ENCODE measurements at places on chromosomes 1 and 21.

GRCh38 chr1:101013776-101014175, 11.8 kb downstream of the DPH5 start:
- no peak for DNase-seq

GRCh38 chr1:201712387-201713085, 116.4 kb upstream of the IPO9 start:
- no peak for DNase-seq

GRCh38 chr1:220326578-220326977, 54.3 kb upstream of the RAB3GAP2 start:
- no peak for DNase-seq

GRCh38 chr1:158149175-158149574, 31.5 kb upstream of the CD1D start:
- no peak for DNase-seq

GRCh38 chr1:223298701-223299100, 65.3 kb downstream of the SUSD4 start:
- DNase-seq: no peak

DNA sequence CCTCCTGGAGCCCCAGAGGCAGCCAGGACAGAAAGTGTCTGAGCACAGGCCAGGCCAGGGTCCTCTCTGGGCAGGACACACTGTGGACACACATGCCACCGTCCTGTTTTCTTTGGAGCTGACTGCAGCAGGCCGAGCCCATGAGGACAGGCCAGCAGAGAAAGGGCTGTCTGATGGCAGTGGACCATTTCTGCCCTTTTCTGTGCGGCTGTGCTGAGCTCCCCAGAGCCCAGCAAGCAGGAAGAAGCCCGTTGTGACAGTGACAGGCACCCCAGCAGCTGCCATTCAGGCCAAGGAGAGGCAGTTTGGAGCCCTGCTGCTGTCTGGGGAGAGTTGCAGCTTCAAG, 115.8 kb upstream of the ARHGEF16 start:
- DNase-seq: no peak

DNA sequence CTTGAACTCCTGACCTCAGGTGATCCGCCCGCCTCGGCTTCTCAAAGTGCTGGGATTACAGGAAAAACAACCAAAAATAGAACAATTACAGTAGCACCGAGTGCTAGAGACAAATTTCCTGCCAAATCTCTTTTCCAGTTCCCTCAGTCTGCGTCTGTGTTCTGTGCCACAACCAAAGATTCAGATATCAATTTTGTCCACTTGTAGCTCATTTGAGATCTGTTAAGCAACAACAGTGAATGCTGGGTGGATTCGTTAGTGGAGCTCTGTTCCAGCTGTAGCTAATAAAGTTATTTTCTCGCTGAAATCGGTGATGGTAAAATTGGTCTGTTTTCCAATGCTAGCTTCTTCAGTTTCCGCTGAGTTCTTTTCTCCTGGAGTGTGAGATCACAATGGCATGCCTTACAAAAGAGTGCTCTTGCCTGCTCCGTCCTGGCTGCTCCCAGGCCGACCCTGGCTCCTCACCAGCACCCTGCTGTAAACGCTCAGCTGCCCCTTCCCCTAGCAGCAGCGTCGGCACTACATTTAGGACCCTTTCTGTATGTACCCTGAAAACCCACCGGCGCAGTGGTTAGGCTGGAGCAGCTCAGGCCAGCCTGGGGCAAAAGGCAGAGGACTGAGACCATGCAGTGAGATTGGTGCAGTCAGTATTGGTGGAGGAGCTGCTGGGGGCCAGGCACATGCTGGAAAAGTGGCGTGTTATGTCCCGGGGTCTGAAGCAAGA, 395.4 kb downstream of the KIF26B start:
- no peak for DNase-seq

GRCh38 chr1:67350783-67351182, 43.1 kb downstream of the IL12RB2 start:
- no peak for DNase-seq

- DNase-seq: no peak
These were observed 120.0 kb downstream of the PGBD5 start for GRCh38 chr1:230306169-230306568.

GRCh38 chr1:225460021-225460736, 32.3 kb upstream of the LBR start:
- no peak for DNase-seq

DNA sequence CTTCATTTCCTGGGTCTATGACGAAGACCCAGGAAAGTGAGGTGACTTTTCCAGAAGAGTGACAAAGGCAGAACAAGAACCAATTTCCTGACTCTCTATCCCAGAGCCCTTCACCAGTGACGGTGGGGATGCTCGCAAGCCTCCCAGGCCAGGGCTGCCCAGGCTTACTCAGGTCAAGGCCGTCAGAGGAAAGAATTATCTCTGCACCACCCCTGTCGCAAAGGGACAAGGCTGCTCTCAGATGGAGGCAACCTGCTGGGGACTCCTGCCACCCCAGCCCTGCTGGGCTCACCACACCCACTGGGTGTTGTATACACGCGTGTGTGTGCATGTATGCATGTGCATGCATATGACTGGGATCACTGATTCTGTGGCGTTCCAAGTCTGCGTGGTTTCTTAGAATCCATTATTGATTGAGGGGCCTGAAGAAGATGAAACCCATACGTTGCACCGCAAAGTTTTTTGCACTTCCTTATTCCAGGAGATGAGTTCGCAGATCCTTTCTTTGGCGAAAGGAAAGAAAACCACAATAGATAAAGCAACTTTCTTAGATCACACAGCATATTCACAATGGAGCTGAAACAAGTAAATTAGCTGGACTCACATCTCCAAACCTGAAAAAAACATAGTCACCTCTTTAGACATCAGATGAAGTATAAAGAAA, 255.8 kb downstream of the RHOU start:
- DNase-seq: peak; percentile 40

- no peak for DNase-seq
These were observed 189.4 kb downstream of the MATN1 start for GRCh38 chr1:30533796-30534550.

DNA sequence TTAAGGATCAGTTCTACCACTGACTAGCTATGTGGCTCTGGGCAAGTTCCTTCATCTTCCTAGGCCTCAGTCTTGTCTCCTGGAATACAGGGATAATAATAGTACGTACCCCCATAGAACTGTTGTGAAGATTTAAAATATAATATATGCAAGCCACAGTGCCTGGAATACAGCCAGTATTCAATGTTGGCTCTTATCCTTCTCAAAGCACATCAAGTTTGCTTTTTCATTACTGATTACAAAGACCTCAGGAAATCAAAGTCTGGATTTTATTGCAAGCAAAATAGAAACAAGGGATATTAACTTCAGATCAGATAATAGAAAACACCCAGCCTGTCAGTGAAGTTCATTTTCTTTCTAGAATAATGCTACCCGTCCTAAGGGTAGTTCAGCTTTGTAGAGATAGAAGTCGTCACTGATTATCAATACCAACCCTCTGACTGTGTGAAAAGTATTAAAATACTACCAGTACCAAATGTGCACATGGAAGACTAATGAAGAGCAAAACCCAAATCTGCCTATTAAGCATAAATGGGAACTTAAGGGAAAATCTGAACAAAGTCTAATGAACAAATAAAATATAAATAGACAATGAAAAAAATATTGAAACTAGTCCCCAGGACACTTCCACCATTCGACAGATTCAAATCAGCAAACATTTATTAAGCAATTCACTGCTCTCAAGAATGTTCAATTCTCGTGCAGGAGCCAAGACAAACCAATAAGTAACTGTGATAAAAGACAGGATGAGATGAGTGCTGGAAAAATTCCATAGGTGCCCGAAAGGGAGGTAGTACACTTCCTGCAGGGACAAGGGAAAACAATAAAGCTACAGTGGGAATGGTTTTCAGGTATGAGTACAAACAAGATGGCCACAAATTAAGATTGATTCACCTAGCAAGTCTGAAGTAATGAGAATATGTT, 206.2 kb downstream of the SMYD3 start:
- no peak for DNase-seq

- peak; percentile 5 for DNase-seq
These were observed 19.8 kb upstream of the LY9 start for GRCh38 chr1:160776178-160776577.

DNA sequence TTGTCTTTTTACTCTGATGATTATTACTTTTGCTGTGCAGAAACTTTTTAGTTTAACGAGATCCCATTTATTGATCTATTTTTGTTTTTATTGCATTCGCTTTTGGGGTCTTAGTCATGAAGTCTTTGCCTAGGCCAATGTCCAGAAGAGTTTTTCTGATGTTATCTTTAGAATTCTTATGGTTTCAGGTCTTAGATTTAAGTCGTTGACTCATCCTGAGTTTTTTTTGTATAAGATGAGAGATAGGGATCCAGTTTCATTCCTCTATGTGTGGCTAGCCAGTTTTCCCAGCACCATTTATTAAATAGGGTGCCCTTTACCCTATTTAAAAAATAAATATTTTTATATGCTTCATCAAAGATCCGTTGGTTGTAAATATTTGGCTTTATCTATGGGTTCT, 13.2 kb downstream of the MAN1C1 start:
- DNase-seq: no peak

- DNase-seq: no peak
These were observed 181.0 kb upstream of the JUN start for GRCh38 chr1:58964880-58965279.

DNA sequence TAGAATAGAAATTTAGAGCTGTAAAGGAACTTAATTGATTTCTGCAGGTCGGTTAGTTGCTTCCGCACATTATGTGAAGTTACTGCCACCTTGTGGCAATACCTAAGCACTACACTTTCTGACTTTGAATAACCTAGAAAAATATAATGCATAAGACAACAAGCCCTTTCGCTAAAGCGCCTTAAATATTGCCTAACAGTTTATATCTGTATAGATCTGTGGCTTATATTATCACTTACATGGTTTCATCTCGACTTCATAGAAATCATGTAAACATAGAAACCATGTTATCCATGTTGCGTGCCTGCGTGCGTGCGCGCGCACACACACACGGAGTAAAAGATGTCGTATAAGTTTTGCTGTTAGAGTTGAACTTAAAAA, 10.9 kb upstream of the IFI16 start:
- DNase-seq: peak; percentile 41

GRCh38 chr1:95657248-95657647, 423.2 kb downstream of the RWDD3 start:
- no peak for DNase-seq

- no peak for DNase-seq
These were observed 1.3 kb upstream of the GNB1 start for GRCh38 chr1:1892079-1892762.

DNA sequence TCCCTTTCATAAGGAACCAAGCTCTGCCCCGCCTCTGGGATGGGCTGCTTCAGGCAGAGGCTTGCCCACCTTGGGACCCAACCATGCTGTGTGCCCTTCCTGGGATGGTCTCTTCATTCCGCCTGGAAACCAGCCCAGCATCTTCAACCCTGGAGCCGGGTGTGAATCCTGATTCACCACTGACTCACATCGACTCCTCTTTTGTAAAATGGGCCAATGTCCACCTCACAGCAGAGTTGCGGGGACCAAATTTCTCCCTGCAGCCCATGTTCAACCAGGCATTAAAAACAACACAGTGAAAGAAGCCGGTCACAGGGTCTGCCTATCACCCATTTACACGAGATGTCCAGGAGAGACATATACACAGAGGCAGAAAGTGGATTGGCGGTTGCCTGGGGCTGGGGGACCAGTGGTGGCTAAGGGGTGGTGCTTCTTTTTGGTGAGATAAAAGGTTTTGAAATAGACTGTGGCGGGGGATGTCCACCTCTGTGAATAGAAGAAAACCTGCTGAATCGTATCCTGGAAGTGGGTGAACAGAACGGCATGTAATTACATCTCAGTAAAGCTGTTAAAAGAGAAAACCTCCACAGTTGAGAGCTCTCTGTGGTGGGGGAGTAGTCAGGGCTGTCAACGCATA, 6.9 kb upstream of the GPR153 start:
- DNase-seq: no peak

DNA sequence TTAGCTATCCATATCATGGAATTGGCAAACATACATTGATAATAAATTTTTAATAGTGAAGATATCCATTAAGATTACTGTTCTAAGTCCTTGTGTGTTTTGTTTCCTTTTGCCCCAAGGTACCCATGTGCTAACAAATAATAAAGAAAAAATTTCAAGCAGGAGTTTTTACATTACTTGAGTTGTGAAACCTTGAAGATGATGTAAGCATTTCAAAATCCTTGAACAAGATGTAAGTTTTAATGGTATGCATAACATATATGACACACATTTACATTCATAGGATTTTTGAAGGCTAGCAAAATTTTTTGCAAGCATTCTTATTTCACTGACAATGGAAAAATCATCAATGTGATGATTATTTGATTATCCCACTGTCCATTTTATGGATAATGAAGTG, 10.9 kb upstream of the ELAVL4 start:
- no peak for DNase-seq

DNA sequence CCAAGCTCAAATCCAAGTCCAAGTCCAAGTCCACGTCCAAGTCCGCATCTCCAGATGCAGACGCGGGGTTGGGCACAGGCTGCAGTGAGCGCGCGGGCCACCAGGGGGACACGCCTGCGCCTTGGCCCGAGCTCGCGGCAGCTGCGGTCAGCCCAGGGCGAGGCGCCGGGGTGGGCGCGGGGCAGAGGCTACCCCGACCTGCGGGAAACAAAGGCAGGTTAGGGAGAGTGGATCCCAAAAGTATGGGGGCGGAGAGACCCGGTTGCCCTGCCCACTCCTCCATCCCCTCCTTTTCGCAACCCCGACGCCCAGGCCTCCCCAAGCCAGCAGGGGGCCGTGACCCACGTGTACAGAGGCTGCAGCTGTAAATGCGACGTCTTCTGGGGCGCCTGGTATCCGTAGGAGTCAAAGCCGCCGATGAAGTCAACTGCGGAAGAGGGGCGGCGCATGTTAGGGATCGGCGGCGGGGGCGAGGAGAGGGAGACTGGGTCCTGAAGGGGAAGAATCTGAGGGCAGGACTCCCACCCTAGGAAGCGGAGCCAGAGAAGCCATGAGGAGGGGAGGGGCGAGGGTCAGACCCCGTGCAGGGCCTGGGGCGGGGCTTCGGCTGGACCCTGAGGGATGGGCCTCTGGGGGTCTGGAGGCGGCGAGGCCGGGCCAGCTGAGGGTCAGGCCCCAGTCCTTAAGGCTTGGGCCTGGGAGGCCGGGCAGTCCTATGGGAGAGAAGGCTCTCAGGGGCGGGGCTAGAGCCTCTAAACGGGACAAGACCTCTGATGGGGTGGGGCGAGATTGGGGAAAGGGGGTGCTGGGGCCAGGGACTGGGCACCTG, 58.0 kb downstream of the NKAIN1 start:
- DNase-seq: peak; percentile 18

DNA sequence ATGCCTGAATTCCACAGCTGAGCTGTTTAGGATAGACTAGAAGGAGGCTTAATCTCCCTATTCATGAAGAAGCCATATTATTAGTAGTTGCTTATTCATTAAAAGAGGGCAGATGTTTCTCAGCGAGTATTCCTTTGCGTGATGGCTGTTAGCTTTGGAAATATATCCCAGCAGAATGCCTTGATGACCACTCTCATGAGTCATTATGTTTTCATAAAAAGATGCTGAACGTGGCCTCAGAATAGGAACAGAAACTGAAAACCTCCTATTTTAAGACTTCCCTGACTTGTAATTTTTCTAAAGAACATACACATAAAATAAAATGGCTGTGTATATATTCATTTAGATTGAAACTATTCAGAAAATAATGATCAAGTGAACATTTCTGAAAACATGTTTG, 9.6 kb upstream of the PLA2G4A start:
- no peak for DNase-seq
